ENCODE measurements at places on chromosomes 16 and 17. TPM values are rescaled to one million over a fixed set of nuclear protein-coding genes. Genes with fewer than 3 reads are reported as not detected.

GRCh38 chr17:77558846-77559626 lies 399.5 kb upstream of the TNRC6C start:
- no peak overlapping the region for H3K4me3 ChIP-seq
- no peak for DNase-seq
- no peaks in the 10 kb centered on the region for H3K36me3 ChIP-seq
- no peak overlapping the region for H3K27ac ChIP-seq
- peaks cover 35% of the 10 kb centered on the region for H3K27me3 ChIP-seq

GRCh38 chr17:78736526-78737079 lies 45.5 kb downstream of the CYTH1 start:
- H3K4me3 ChIP-seq, result peak overlapping the region; percentile 82
- peak overlapping the region; percentile 98 for H3K27ac ChIP-seq
- DNase-seq, result peak; percentile 81
- H3K36me3 ChIP-seq, result no peaks in the 10 kb centered on the region
- peaks cover 33% of the 10 kb centered on the region for H3K4me1 ChIP-seq

The TBC1D3H gene
- polyA plus RNA-seq, result not detected

The EFCAB5 gene
- polyA plus RNA-seq, result 0.08 TPM

The C17orf58 gene
- 6.1 TPM for polyA plus RNA-seq

The KRT25 gene
- polyA plus RNA-seq, result not detected

GRCh38 chr16:88194397-88195268 lies 188.1 kb upstream of the ZNF469 start:
- H3K36me3 ChIP-seq, result no peaks in the 10 kb centered on the region
- no peak overlapping the region for H3K27ac ChIP-seq
- DNase-seq, result no peak
- peaks cover 14% of the 10 kb centered on the region for H3K27me3 ChIP-seq
- no peaks in the 10 kb centered on the region for H3K4me1 ChIP-seq

GRCh38 chr16:78551487-78552085 lies 452.1 kb downstream of the WWOX start:
- DNase-seq, result no peak
- H3K4me3 ChIP-seq, result no peak overlapping the region
- no peaks in the 10 kb centered on the region for H3K27me3 ChIP-seq
- H3K27ac ChIP-seq, result no peak overlapping the region

DNA sequence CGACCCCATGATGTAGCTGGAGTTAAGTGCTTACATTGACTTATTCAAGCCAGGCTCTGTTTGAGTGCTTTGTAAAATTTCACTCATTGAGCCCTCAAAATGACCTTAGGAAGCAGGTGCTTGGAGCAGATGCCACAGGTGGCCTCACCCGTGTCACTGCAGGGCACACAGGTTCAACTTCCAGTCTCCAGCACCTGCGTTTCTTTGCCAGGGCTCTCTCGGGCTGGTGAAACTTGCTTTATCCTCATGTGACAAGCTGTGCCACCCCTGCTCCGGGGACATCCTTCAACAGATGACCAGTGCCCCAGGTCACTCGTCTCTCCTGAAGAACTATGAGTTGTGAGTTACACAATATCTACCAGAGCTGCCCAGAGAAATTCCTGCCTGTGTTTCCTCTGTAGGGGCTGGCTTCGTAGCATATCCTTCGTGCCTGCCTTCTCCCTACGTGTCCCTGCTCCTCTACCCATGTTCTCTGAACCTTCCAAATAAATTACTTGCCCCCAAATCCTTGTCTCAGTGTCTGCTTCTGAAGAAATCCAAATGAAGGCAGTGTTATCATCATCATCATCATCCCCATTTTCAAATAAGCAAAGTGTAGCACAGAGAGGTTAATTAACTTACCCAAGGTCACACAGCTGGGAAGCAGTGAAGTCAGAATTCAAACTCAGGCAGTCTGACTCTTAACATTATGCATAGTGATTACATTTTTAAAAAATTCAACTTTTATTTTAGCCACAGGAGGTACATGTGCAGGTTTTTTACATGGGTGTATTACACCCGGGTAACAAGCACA lies 352.5 kb downstream of the NPIPA8 start:
- no peak overlapping the region for H3K27ac ChIP-seq
- no peaks in the 10 kb centered on the region for H3K4me1 ChIP-seq
- no peaks in the 10 kb centered on the region for H3K36me3 ChIP-seq
- H3K4me3 ChIP-seq, result no peak overlapping the region

The CCL3 gene
- polyA plus RNA-seq, result not detected

- peaks cover 8% of the 10 kb centered on the region for H3K27me3 ChIP-seq
- DNase-seq, result no peak
- H3K27ac ChIP-seq, result no peak overlapping the region
- no peaks in the 10 kb centered on the region for H3K4me1 ChIP-seq
- H3K4me3 ChIP-seq, result no peak overlapping the region
Measured at GRCh38 chr17:67021743-67022450, 22.5 kb upstream of the CACNG1 start.

The NMRAL1 gene
- 48.7 TPM for polyA plus RNA-seq

- no peak overlapping the region for H3K4me3 ChIP-seq
- no peak for DNase-seq
- H3K27ac ChIP-seq, result no peak overlapping the region
- peaks cover 4% of the 10 kb centered on the region for H3K4me1 ChIP-seq
- no peaks in the 10 kb centered on the region for H3K36me3 ChIP-seq
Measured at GRCh38 chr17:40978575-40979151, 5.5 kb downstream of the KRT40 start.

The HBM gene
- not detected for polyA plus RNA-seq

The PRR29 gene
- polyA plus RNA-seq, result 0.01 TPM

- no peaks in the 10 kb centered on the region for H3K27me3 ChIP-seq
- H3K36me3 ChIP-seq, result peaks cover 5% of the 10 kb centered on the region
- H3K4me1 ChIP-seq, result peaks cover 2% of the 10 kb centered on the region
- peak overlapping the region; percentile 95 for H3K4me3 ChIP-seq
- peak overlapping the region; percentile 85 for H3K27ac ChIP-seq
- no peak for DNase-seq
Measured at GRCh38 chr17:75181608-75182318, 996 bp downstream of the SUMO2 start.

GRCh38 chr16:56611281-56611833 lies 3.0 kb downstream of the MT2A start:
- H3K27ac ChIP-seq, result peak overlapping the region; percentile 95
- H3K27me3 ChIP-seq, result no peaks in the 10 kb centered on the region
- H3K4me3 ChIP-seq, result no peak overlapping the region
- H3K36me3 ChIP-seq, result no peaks in the 10 kb centered on the region
- DNase-seq, result no peak

DNA sequence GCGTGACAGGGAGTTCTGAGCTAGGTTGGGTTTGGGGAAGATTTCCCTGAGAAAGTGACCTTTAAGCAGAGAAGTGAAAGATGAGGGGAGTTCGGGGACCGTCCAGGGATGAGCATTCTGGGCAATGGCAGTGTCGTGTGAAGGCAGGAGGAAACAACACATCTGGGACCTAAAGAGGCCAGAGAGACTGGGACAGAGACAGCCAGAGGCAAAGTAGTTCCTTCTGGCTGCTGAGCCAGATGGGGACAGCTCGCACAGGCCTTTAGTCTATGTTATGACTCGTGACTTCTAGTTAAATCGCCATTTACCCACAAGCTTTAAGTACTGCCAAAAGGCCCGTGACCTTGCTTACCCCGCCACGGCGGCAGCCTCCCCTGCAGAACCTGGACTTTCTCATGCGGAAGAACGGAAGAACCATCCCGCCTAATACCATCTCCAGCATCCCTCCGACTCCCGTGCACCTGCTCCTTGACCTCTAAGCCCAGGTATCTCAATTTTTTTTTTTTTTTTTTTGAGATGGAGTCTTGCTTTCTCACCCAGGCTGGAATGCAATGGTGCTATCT lies 8.5 kb upstream of the MED11 start:
- DNase-seq, result no peak
- no peaks in the 10 kb centered on the region for H3K4me1 ChIP-seq
- no peaks in the 10 kb centered on the region for H3K36me3 ChIP-seq
- no peak overlapping the region for H3K27ac ChIP-seq
- H3K4me3 ChIP-seq, result no peak overlapping the region

DNA sequence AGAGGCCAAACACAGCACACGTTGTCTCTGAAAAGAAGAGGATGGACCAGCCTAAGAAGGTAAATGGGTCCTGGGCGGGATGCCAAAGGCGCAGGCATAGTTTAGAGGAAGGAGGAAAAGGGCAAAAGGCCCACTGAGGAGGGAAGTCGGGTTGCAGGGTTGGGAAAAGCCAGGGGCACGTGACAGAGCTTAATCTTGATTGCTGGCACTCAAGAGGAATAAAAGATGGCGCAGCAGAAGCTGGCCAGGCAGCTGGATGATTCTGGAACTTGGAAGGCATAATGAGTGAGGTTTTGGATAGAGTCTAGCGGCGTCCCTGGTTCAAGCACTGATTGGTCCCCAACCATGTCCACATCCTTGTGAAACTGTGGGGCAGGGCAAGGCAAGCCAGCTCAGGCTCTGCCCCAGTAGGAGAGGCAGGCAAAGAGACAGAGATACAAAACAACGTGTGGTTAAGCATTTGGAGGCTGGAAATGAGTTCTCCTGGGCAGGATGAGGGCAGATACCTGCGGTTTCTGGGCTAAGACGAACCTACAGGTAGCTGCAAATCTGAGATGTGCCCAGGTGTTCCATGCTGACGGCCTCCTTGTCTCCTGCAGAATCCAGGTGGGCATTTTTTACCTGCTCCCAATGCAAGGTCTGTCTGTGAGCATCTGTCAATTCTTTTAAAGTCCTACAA lies 52.7 kb upstream of the CIBAR2 start:
- H3K27me3 ChIP-seq, result no peaks in the 10 kb centered on the region
- no peak overlapping the region for H3K27ac ChIP-seq
- DNase-seq, result no peak
- no peaks in the 10 kb centered on the region for H3K36me3 ChIP-seq

The DPH1 gene
- 22.6 TPM for polyA plus RNA-seq

- peak overlapping the region; percentile 60 for H3K4me3 ChIP-seq
- no peak for DNase-seq
- no peaks in the 10 kb centered on the region for H3K36me3 ChIP-seq
- H3K4me1 ChIP-seq, result peaks cover 19% of the 10 kb centered on the region
- no peak overlapping the region for H3K27ac ChIP-seq
Measured at GRCh38 chr16:88456356-88457292, 3.5 kb downstream of the ZFPM1 start.

GRCh38 chr16:23729503-23730424 lies 16.7 kb upstream of the ERN2 start:
- no peaks in the 10 kb centered on the region for H3K27me3 ChIP-seq
- no peak overlapping the region for H3K4me3 ChIP-seq
- no peak for DNase-seq
- H3K4me1 ChIP-seq, result no peaks in the 10 kb centered on the region

DNA sequence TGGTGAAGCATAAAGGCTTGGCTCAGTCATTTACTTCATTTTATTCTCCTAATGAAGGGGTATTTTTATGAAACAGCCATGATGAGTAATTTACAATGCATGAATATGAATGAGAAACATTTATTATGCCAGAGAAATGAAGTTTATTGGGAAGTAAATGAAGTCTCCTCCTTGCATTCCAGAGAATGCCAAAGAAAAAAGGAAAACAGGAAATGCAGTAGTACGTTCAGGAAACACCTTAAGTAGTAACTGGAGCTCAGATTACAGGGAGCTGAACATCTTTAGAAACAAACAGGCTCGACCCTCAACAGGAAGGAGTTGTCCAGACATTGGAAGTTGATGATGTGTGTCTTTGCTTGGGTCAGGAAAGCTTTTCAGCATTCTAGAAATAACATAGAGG lies 4.6 kb downstream of the KRT34 start:
- peaks cover 25% of the 10 kb centered on the region for H3K4me1 ChIP-seq
- peak overlapping the region; percentile 11 for H3K27ac ChIP-seq
- DNase-seq, result no peak
- no peaks in the 10 kb centered on the region for H3K36me3 ChIP-seq

The CDRT4 gene
- polyA plus RNA-seq, result 0.79 TPM

All from keratinocyte (primary cell).